ENCODE measurements at places on chromosomes 4 and X. TPM values are rescaled to one million over a fixed set of nuclear protein-coding genes. Genes with fewer than 3 reads are reported as not detected.

ADAM29 gene
- not detected for polyA plus RNA-seq

HPSE gene
- 1.5 TPM for polyA plus RNA-seq

HDX gene
- polyA plus RNA-seq: 0.60 TPM

ADH1A gene
- polyA plus RNA-seq: not detected

GLOD5 gene
- polyA plus RNA-seq: 0.18 TPM

CFAP47 gene
- polyA plus RNA-seq: not detected

CLDN34 gene
- 0.27 TPM for polyA plus RNA-seq

SNX12 gene
- polyA plus RNA-seq: 72.1 TPM

SHROOM4 gene
- polyA plus RNA-seq: 1.6 TPM

DDIT4L gene
- 3.5 TPM for polyA plus RNA-seq

PDLIM3 gene
- 8.1 TPM for polyA plus RNA-seq

EPGN gene
- not detected for polyA plus RNA-seq

UGT2A1 gene
- not detected for polyA plus RNA-seq

AGA gene
- 11.6 TPM for polyA plus RNA-seq

ZNF157 gene
- 0.67 TPM for polyA plus RNA-seq

USP17L12 gene
- not detected for polyA plus RNA-seq

PAGE2B gene
- not detected for polyA plus RNA-seq

SUPT20HL2 gene
- polyA plus RNA-seq: not detected

IL2 gene
- polyA plus RNA-seq: not detected

RIPPLY1 gene
- not detected for polyA plus RNA-seq

PRPS1 gene
- 90.1 TPM for polyA plus RNA-seq

LPAR4 gene
- polyA plus RNA-seq: 6.4 TPM

SLC26A1 gene
- 0.14 TPM for polyA plus RNA-seq

CNKSR2 gene
- polyA plus RNA-seq: 12.0 TPM

TEX13D gene
- 0.03 TPM for polyA plus RNA-seq

IBSP gene
- not detected for polyA plus RNA-seq

P2RY10 gene
- polyA plus RNA-seq: not detected
